ENCODE measurements at places on chromosomes 6 and 20.

GRCh38 chr20:38194971-38195504 lies 30.0 kb upstream of the TGM2 start:
- DNase-seq: no peak

GRCh38 chr6:108707328-108707976 lies 140.8 kb upstream of the ARMC2 start:
- no peak for DNase-seq

- DNase-seq: no peak
Observed at GRCh38 chr6:151842816-151843215, 35.3 kb downstream of the ESR1 start.

DNA sequence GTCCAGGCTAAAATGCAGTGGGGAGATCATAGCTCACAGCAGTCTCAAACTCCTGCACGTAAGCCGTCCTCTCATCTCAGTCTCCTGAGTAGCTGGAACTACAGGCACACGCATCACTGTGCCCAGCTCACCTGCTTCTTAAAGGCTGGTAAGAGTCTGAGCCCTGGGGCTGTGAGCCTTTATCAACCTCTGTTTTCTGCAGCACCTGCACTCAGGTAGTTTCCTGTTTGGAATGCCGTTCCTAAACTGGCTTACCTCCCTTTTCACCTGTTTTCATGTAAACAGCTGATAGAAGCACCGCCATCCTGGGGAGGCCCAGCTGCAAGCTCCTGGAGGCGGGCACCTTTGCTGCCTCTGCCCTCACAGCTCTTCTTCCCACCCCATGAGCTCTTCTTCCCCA lies 45.4 kb downstream of the SLC24A3 start:
- DNase-seq: no peak

- no peak for DNase-seq
Observed at GRCh38 chr6:112413780-112414179, 66.7 kb downstream of the RFPL4B start.

DNA sequence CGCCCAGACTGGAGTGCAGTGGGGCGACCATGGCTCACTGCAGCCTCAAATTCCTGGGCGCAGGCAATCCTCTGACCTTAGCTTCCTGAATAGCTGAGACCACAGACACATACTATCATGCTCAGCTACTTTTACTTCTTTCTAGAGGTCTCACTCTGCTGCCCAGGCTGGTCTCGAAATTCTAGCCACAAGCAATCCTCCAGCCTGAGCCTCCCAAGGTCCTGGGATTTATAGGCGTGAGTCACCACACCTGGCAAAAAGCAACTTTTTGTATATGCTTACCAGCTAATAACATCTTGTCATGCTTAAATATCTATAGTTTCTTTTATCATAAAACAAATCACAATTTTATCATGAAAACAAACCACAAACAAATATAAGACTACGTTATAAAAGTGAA lies 23.0 kb downstream of the RNASET2 start:
- DNase-seq: no peak

DNA sequence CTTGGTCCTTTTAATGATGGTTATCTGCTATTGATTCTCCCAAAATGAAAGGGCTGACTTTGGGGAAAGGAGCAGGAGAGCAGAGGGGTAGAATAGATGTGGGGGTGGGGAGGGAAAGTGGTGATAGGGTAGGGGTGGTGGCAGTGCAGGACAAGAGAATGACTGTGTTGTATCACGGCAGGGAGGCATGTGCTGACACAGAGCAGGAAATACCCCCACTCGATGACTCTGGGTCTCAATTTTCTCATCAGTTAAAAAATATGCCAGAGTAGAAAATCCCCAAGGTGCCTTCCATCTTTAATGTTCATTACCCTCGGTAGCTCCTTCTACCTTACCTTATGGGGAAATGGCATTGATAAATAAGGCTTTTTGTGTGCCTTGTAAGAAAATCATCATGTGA lies 79.0 kb upstream of the ATXN1 start:
- DNase-seq: no peak

GRCh38 chr6:84460491-84460890 lies 233.0 kb upstream of the CEP162 start:
- no peak for DNase-seq

DNA sequence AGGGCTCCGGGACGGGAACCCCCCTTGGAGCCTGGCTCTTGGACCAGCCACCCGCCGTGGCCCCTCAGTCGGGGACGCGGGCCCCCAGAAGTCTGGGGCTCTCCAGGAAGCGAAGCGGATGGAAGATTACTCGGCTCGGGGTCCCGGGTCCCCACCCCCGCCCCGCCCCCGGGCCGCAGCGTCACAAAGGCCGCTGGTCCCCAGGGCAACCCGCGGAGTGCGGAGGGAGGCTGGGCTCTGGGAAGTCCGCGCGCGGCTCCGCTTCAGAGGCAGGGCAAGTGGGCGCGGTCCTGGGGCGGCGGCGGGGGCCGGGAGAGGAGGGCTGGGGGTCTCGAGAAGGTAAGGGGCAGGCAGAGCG lies at the start of gene FNDC11:
Gene FNDC11, plus strand, starts transcription at position 227 of the 358 bp plus-strand sequence. CDS start 1,505 bp downstream, outside the sequence.
- no peak for DNase-seq

- DNase-seq: no peak
Observed at GRCh38 chr20:13515291-13515690, 123.4 kb downstream of the TASP1 start.

GRCh38 chr20:52744441-52744840 lies 227.7 kb upstream of the TSHZ2 start:
- DNase-seq: no peak

DNA sequence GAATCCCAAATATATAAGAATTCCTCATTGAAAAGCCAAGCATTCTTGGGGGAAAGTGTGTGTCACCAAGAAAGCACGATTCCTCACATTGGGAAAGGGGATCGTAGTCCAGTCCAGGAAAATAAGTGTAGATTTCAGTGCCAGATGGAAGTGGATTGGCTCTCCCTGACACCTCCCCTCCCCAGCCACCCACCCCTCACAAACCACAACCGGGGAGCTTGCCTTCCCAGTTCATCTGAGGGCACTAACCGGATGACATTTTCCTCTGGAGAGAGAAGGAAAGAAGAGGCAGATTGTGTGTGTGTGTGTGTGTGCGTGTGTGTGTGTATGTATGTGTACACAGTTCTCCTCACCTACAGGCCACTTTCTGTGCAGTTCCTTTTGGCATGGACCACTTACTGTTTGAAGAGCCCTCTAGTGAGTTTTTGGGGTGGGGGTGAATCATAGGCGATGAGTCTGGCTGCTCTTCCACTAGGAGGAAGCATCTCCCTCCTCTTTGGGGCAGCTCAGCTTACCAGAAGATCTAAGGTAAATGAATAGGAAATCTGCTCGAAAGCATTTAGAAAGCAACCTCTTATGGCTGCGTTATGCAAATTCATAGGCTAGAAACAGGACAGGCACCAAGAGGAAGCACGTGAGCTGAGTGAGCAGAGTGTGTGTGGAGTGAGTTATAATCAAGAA lies 20.8 kb downstream of the DAAM2 start:
- no peak for DNase-seq

All from NCI-H1694 (cell line).